ENCODE measurements at places on chromosomes 16 and 17. TPM values are rescaled to one million over a fixed set of nuclear protein-coding genes. Genes with fewer than 3 reads are reported as not detected.

PGAP3 gene
- 4.2 TPM for total RNA-seq

E4F1 gene
- 34.0 TPM for total RNA-seq

MEIOC gene
- not detected for total RNA-seq

CDRT4 gene
- total RNA-seq, result 1.7 TPM

LIMD2 gene
- total RNA-seq, result 24.9 TPM

PTX4 gene
- not detected for total RNA-seq

TNFRSF17 gene
- total RNA-seq, result not detected

CD68 gene
- 2.0 TPM for total RNA-seq

Data from pulmonary artery endothelial cell (primary cell).